CD4-positive, alpha-beta T cell treated with Interleukin-1 beta for 1 hour (primary cell): ENCODE measurements at places on chromosomes 16 and 17.

DNA sequence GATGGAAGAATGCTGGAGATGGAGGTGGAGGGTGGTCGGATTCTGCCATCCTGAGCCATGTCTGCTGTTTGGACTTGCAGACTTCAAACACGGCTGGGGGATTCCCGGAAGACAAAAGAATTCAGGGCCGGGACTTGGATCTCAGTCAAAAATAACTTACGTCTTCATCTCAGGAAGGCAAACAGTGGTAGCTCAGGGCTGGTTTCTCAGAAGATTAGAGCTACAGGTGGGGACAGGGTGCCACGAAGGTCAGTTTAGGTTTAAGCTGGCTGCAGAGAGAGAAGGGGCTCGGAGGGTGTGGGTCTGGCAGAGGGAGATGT lies 4.3 kb upstream of the RHBDL3 start:
- no peak for DNase-seq

DNA sequence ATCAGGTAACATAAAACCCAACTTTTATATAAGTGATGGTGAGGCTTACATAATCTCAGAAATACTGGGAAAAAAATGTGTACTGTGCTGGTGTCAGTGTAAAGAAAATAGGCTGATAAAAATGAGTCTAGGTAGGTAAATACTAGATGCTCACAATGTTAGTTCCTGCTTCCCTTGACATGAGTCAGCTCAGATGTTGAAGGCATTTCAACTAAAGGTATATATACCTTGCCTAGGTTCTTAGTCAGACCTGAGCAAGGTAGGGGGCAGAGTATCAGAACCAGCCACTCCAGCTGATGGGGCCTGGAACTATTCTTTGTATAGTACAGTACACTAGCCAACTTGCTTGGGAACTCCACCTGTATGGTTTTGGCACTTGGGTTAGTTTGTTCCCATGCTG lies 51.0 kb upstream of the CA10 start:
- no peak for DNase-seq

DNA sequence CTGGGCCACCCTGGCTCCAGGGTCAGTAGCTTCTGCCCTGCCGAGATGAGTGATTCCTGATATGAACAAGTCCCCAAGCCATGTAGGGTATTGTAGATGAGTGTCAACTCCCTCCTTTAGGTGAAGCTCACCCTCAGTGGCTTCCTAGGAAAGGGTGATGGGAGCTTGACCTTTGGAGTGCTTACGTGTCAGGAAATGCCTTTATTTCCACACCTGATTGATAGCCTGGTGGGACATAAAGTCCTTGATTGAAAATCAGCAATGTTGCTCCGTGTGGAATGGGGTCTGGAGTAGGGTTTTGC lies 58.4 kb downstream of the USP43 start:
- DNase-seq: no peak

GRCh38 chr17:5416901-5417300 lies 2.6 kb downstream of the NUP88 start:
- DNase-seq: no peak

DNA sequence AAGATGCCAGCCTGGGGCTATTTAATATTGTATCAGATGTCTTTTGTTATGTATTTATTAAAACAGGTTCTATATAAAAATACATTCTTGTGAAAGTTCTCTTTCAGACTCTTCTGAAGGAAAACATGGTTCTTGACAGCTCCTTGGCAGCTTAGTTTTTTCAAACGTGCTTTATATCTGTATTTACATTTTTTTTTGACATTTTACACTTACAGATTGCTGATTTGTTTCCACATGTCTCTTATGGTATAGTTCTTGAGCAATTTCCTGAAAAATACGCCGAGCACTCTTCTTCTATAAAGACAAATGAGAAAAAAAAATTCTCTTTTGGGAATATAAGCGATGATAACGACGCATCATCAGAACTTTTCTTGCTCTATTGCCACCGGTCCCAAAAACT lies 9.5 kb downstream of the IGSF6 start:
- DNase-seq: no peak

- peak; percentile 64 for DNase-seq
These were observed 45.0 kb upstream of the NACA2 start for GRCh38 chr17:61635913-61636432.

DNA sequence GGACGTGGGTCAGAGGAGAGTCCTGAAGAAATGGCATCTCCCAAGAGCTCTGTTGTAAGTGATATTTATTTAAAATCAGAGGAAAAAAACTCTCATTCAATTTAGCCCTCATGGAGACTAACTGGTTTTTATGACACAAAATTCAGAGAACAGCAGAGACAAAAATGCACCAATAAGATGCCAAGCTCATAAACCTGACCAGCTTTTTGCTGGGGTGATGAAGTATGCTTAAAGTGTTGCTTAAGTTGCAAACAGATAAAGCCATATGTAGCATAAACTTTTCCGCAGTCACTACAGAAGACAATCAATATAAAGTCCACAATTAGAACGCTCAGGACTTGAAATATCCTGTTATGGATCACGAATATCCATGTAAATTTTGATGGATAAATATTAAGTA lies 124.0 kb upstream of the CORO6 start:
- DNase-seq: no peak

- DNase-seq: peak; percentile 83
These were observed 53.2 kb upstream of the ZNF750 start for GRCh38 chr17:82892899-82893565.

DNA sequence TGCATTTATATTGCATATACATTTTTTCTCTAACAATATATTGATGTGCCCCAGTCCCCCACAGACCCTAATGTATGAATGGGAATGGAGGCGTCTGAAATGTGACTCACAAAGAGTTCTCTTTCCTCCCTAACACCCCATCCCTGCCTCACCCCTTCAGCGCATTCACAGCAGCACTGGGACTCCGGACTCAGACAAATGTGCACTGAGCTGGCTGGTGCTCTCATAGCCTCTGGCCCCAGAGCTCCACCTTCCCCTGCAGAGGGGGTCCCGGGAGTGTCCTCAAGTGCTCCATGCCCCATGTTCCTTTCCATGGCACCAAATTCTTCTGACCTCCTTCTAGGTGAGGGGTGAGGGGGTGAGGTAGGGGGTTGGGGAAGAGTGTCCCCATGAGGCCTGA lies 20.6 kb downstream of the NPTX1 start:
- DNase-seq: no peak
